Vagina (tissue), 2 donors: ENCODE measurements at places on chromosomes 16 and 17. TPM values are rescaled to one million over a fixed set of nuclear protein-coding genes. Genes with fewer than 3 reads are reported as not detected.

DNA sequence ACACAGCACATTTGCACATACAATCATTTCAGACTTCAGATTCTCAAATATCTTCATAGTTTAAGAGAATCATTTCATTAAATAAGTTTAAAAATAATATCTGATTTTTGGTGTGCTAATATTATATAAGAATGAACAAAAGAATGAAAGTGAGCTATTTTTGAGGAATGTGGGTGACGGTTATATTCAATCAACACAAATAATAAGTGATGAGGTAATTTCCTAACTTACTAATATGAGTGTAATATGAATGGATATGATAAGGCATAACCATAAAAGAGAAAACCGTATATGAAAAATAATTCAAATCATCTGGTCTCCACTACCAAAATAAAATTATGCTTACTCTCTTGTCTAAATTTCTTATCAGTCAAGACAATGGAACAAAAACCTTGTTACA, 68.4 kb upstream of the NACA2 start:
- no peak overlapping the region for H3K27ac ChIP-seq
- no peak for DNase-seq
- H3K27me3 ChIP-seq = no peaks in the 10 kb centered on the region
- no peaks in the 10 kb centered on the region for H3K36me3 ChIP-seq
- no peaks in the 10 kb centered on the region for H3K4me1 ChIP-seq
- H3K4me3 ChIP-seq = no peak overlapping the region

DNA sequence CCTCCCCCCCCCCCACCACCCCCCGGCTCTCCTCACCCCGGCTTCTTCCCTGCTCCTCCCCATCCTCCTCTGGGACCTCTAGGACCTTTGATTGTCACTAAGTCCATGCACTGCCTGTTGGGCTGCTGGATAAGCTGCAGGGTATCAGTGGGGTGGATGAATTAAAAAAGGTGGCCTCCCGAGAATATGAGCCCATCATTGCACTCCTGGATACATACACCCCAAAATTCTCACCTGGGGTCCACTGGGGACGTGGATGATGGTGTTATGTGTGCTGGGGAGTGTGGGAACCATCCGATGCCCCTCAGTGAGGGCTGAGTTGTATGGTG, 88.8 kb downstream of the IRF8 start:
- DNase-seq = no peak
- H3K27ac ChIP-seq = no peak overlapping the region
- H3K36me3 ChIP-seq = no peaks in the 10 kb centered on the region
- no peaks in the 10 kb centered on the region for H3K27me3 ChIP-seq

The KCNH6 gene
- not detected for total RNA-seq

GRCh38 chr17:12765548-12765947, 23.8 kb upstream of the ARHGAP44 start:
- no peaks in the 10 kb centered on the region for H3K27me3 ChIP-seq
- no peaks in the 10 kb centered on the region for H3K4me1 ChIP-seq
- H3K4me3 ChIP-seq = no peak overlapping the region
- H3K27ac ChIP-seq = no peak overlapping the region

GRCh38 chr17:44284024-44284400, 16.1 kb upstream of the SLC4A1 start:
- no peaks in the 10 kb centered on the region for H3K36me3 ChIP-seq
- H3K27me3 ChIP-seq = no peaks in the 10 kb centered on the region
- no peak for DNase-seq
- H3K4me3 ChIP-seq = no peak overlapping the region
- no peaks in the 10 kb centered on the region for H3K4me1 ChIP-seq

The ARHGAP23 gene
- 70.2 TPM for total RNA-seq

DNA sequence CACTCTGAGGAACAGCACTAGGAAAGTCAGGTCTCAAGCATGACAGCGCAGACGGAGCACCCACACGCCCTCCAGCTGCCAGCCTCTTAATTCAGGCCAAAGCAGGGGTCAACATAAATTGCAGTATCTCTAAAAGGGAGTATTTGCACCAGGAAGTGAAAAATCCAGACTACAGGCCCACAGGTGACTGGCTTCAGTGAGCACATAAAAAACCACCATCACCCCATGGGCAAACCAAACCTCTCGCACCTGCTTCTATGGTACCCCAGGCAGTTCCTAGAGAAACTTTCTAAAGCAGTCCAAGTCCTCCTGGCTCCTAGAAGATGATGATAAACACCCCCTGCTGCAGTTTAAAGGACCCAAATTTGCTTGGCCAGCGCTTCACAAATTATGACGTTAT, 129.8 kb downstream of the ZNF423 start:
- no peaks in the 10 kb centered on the region for H3K27me3 ChIP-seq
- peaks cover 11% of the 10 kb centered on the region for H3K4me1 ChIP-seq
- no peaks in the 10 kb centered on the region for H3K36me3 ChIP-seq
- no peak overlapping the region for H3K27ac ChIP-seq

The HBA2 gene
- total RNA-seq = 697 TPM

DNA sequence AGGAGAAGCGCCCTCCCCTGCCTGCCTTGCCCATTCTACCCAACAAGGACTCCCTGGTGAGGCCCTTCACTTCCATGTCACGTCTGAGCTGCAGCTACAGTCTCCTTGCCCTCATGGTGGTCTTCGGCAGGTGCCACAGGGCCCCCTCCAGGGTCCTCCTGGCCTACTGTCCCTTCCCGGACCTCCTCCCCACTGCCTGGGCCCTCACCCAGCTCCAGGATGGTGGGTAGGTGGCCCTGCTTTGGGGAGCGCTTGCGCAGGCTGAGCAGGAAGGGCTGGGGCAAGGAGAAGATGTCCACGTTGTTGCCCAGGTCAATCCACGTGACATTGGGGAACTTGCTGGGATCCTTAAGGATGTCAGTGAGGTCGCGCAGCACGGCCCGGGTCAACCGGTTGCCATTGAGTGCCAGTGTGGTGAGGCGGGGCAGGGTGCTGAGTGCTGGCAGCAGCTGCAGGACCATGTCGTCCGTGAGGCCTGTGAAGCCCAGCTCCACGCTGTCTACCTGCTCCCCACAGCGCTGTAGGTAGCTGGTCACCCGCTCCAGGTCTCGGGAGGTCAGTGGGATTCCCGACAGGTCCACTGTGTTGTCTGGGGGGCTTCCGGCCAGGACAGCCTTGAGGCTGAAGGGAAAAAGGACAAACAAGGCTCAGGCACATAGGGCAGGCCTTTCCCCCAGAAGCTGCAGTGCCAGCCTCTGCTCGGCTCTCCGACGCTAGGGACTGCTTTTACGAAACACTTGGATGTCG, 28.3 kb downstream of the TRPV2 start:
- DNase-seq = no peak
- H3K4me1 ChIP-seq = peaks cover 55% of the 10 kb centered on the region
- H3K36me3 ChIP-seq = no peaks in the 10 kb centered on the region
- no peak overlapping the region for H3K27ac ChIP-seq

- no peak for DNase-seq
- no peak overlapping the region for H3K27ac ChIP-seq
- no peak overlapping the region for H3K4me3 ChIP-seq
- H3K4me1 ChIP-seq = no peaks in the 10 kb centered on the region
- no peaks in the 10 kb centered on the region for H3K27me3 ChIP-seq
Measured at GRCh38 chr17:6101706-6102105, 31.5 kb downstream of the WSCD1 start.

The ABCA8 gene
- total RNA-seq = 75.9 TPM

DNA sequence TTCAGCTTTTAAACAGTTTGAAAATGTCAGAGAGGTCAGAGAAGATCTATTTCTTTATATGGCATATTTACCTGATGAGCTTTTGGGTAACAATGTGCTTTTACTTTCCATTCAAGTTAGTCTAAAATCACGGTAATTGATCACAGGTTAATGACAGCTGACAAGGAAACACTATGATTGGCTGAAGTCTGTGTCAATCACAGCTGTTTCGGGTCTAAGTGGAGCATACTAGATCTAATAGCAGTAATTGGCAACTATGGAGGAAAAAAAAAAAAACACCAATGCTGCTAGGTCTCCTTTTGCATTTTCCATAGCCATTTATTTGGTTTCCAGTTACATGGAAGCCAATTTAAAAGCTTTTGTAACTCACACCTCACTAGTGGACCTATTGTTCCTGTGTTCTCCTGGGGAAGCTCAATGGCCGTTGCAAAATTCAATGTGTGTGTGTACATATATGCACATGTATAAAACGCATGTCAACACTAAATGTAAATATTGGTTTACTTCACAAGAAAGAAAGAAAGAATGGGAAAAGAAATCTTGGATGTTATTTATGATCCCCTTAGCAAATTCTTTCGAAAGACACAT, 568.3 kb upstream of the ZFHX3 start:
- no peaks in the 10 kb centered on the region for H3K27me3 ChIP-seq
- DNase-seq = no peak
- H3K36me3 ChIP-seq = no peaks in the 10 kb centered on the region
- no peaks in the 10 kb centered on the region for H3K4me1 ChIP-seq

DNA sequence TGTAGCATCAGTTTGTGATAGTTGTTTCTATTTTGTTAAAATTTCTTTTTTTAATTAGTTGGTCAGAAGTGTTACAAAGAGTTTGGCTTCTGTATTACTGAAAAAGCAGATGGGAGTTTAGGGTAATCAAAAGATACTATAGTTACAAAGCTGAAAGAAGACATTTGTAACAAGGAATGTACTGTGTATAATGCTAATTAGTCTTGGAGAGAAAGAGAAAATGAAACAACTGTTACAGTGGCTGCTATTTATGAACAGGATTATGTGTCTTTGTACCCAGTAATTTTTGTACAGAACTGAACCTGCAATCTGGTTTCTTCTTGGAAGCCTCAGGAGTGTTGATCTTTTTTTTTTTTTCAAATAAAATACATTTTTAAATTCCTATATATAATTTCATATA, 14.3 kb downstream of the GDPD1 start:
- H3K36me3 ChIP-seq = no peaks in the 10 kb centered on the region
- no peak overlapping the region for H3K27ac ChIP-seq
- no peak for DNase-seq

The PRR35 gene
- total RNA-seq = not detected

GRCh38 chr16:354291-354881, 1.9 kb upstream of the AXIN1 start:
- no peak overlapping the region for H3K4me3 ChIP-seq
- H3K27ac ChIP-seq = no peak overlapping the region
- DNase-seq = no peak
- H3K36me3 ChIP-seq = no peaks in the 10 kb centered on the region
- H3K4me1 ChIP-seq = peaks cover 27% of the 10 kb centered on the region

DNA sequence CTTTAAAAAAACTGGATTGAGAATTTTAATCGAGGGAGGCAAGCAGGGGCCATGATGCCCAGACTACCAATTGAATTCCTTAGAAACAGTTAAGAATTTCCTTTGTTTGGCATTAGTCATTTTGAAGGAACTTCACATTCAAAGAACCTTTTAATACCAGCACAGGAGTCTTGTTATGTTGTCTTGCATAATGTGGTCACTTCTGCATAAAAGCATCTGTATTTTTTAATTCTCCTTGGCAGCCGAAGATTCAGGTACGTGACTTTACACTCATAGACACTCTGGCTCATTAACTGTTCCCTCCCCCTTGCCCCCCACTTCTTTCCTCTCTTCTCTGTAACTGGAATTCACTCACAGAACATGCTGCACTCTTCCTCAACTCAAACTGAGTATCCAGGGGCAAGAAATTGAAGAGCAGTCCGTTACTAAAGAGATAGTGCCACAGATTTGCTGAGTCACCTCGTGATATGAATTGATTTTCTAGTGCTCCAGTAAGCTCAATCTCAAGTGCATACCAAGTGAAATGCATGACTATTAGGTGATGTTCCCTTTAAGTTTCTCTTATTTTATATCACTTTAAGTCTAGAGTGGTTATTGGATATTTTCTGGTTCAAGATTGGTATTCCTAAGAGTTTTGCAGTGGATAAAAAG, 572.2 kb upstream of the SOX9 start:
- H3K36me3 ChIP-seq = no peaks in the 10 kb centered on the region
- H3K4me3 ChIP-seq = no peak overlapping the region
- DNase-seq = no peak
- H3K4me1 ChIP-seq = no peaks in the 10 kb centered on the region

DNA sequence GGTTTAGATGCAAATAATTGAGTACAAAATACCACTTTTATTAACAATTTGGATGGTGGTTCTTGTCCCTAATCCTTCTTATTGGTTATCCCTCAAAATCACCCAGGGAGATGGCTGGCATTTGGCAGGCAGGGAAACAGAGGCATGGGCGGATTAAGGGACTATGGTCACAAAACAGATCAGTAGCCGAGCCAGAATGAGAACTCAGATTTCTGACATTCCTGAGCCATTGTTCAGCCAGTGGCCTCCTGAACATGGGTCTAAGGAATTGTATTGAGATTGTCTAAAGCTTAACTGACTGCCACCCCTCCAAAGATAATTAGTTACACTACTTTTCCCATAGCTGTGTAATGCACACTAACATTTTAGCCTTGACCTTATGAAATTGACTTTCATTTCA, 88.4 kb downstream of the CHD9NB start:
- no peak overlapping the region for H3K4me3 ChIP-seq
- no peaks in the 10 kb centered on the region for H3K4me1 ChIP-seq
- H3K36me3 ChIP-seq = no peaks in the 10 kb centered on the region

- no peak overlapping the region for H3K27ac ChIP-seq
- no peaks in the 10 kb centered on the region for H3K27me3 ChIP-seq
- DNase-seq = no peak
- no peak overlapping the region for H3K4me3 ChIP-seq
- no peaks in the 10 kb centered on the region for H3K36me3 ChIP-seq
- H3K4me1 ChIP-seq = peaks cover 43% of the 10 kb centered on the region
Measured at GRCh38 chr16:75048530-75048929, 49.7 kb downstream of the ZNRF1 start.
